ENCODE measurements at places on chromosomes 1 and 21.

GRCh38 chr21:34299168-34299539, 64.7 kb upstream of the KCNE2 start:
- no peak for DNase-seq

DNA sequence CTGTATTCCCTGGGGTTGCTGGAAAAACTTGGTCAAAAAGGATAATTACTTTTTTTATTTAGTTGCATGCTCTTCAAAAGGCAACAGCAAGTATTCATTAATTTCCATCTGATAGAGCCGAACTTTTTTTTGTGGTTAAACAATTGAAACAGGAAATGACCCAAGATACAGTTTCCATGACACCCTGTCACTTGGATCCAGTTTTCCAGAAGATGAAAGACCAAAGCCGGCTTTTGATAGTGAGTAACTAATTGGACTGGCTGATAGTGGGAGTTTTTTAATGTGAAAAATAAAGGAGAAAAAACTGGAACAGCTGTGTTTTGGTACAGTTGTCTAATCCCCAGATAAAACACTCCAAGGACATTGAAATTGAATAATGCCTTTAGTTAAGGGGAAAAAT, 33.0 kb downstream of the CACHD1 start:
- DNase-seq: no peak

- no peak for DNase-seq
Observed at GRCh38 chr1:192579010-192579738, 3.6 kb downstream of the RGS1 start.

DNA sequence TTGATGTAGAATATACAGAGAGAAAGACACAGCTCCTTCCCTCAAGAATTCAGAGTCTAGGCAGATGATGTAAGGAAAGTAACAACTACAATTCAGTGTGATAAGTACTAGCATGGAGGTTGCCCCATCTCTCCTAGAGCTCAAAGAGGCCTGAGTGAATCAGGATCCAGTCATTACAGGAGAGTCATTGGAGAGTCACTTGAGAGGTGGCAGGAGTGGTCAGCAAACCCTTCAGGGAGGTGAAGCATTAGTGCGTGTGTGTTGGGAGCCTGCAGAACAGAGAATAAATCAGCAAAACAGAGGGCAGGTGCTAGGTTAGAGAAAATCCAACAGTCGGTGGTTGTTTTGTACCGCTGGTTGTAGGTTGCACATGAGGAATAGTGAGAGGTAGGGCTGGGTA, 46.1 kb downstream of the GRIK1 start:
- no peak for DNase-seq

GRCh38 chr1:20660847-20661206, 342 bp downstream of the DDOST start:
- no peak for DNase-seq

- DNase-seq: no peak
Observed at GRCh38 chr1:94621395-94621794, 79.8 kb upstream of the F3 start.

GRCh38 chr21:17523007-17523451, 10.2 kb downstream of the CXADR start:
- DNase-seq: no peak

DNA sequence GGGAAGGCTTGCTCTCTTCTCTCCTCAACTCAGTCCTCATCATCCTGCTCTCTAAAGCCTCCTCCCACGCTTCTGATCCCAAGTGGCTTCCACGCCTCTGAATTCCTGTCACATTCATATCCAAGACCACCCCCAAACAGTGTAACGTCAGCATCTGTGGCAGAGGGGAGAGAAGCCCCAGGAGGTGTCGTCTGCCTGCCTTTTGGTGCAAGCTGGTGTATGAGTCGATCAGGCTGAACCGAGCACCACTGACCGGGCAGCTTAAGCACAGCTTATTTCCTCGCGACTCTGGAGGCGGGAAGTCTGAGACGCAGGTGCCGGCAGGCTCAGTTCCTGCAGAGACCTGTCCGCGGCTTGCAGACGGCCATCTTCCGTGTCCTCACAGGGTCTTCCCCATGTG, 123.8 kb upstream of the RAB4A start:
- no peak for DNase-seq

DNA sequence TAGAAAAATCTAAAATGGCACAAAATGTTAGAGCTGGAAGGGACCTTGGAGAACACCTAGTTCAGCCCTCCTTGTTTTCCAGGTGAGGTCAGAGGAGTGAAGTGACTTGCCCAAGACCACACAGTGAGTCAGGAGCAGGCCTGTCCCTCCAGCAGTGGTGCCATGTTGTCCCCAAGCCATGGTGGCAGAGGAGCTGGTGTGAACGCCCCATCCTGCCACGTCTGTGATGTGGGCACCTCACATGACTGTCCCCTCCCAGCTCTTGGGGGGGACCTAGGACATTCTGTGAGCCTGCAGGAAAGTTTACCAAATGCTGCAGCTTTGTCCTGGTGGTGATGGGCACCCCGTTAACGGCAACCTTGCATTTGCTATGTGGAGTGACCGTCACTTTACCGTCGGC, 66.2 kb downstream of the SCCPDH start:
- DNase-seq: no peak

DNA sequence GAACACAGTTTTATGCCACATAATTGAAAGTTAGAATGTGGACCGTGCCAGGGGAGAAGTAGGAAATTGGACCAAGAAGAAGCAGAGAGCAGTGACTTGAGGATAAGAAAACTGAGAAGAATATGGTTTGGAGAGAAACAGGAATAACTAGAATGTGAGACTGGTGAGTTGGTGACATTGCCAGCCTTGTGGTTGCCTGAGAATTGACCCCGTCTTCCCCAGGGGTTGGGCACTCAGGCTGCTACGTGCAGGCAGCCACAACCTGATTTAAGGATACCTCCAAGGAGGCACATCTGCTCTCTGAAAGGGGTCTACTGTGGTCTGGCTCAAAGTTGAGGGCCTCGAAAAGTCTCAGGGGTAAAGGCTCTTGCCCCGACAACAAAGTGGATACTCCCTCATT, 112.1 kb upstream of the ARTN start:
- no peak for DNase-seq

DNA sequence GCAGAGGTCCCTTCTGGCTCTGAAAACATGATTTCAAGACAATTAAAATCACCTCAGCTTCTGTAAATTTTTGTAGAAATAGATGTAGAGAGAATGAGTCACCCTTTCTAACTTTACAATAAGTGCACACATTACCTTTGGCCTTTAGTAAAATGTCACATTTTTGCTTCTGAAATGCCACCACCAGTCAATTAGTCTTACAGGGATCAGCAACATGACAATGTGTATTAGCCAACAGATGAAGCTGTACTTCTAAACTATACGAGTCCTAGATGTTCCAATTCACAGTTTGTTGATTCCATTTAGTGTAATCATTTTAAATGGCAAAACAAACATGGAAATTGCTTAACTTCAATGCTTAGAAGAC, 23.1 kb downstream of the C21orf91 start:
- no peak for DNase-seq

DNA sequence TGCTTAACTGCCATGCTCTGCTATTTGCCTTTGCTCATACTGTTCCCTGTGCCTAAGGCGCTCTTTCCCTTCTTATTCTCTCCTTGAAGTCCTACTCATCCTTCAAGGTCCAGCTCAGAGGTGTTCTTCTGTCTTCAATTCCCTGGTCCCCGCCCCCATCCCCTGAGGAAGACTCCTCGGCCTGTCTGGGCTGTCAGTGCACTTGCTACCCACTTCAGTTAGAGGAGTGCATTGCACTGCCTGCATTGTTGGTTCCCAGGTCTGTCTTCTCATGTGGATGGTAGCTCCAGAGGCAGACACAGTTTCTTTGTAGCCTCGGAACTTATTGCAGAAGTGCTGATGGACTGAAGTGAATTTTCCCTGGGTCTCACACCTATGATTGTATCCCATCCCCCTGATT, 194.0 kb downstream of the C1orf94 start:
- no peak for DNase-seq

DNA sequence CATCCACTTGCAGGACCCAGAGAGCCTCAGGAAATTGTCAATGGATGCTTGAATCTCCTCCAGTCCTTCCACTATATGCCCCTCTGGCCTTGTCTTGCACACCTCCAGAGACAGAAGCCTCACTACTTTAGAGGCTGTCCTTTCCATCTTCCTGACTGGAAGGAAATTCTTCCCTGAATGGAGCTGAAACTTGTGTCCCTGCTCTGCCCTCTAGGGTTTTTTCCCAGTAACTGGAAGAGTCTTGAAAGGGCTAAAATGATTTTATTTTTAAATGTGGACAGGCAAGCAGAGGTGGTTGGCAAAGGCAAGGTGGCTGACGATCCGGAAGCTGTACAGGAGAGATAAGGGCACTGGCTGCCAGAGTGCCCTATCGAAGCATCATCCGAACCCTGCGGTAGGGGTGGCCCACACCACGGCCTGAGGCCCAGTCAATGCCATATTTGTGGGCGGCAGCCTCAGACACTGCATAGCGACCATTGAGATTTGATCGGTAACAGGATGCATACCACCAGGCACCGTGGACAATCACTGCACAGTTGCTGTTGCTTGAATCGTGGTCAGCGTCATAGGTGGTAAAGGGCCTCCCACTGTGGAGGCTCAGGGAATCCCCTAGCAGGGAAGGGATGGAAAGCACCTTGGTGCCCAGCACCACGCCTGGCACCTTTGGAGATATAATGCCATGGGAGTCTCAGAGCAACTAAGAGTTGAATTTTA, 2.3 kb upstream of the MAP3K6 start:
- no peak for DNase-seq

- no peak for DNase-seq
Observed at GRCh38 chr1:94084547-94084946, 36.4 kb downstream of the ABCA4 start.

DNA sequence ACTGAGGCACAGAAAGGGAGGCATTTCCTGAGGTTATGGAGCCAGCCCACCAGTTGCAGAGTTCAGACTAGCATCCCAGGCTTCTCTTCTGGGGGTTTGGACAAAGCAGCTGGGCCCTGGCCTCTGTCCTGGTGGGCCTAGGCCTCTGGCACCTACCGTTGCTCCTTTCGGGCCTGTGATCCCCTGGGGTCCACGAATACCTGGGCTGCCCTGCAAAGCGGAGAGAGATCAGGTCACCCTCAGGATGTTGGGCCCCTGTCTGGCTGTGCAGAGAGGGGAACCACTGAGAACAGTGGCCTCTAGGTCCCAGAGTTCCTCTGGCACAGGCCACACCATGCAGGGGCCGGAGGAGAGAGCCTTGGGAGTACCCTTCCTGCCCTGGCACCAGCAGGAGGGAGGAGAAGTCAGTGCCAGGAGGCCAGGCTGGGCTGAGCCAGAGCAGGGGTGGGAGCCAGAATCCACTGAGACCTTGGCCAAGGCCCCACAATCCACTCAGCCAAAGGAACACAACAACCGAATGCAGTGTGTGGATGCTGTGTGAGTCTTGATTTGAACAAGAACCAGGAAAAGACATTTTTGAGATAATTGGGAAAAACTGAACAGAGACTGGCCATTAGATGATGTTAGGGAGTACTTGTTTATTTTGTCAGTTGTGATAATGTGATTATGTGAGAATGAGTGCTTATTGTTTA, 8.9 kb downstream of the COL9A2 start:
- no peak for DNase-seq

DNA sequence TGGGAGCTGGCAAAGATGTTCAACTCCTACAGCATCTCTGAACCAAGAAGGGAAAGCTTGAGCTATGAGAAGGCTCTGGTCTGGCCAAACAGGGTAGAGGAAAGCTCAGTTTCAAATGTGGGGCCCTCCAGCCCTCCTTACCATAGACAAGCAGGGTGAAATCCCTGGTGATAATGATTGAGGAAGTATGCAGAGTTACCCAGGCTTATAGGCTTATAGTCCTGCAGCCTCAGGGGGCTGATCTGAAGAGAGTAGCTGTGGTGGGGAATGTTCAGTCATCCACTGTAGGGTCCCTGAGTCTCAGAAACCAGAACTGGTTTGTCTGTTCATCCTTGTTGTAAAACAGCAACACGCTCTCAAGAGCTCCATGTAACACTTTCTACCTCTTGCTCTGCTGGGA, 19.8 kb upstream of the LY9 start:
- no peak for DNase-seq

DNA sequence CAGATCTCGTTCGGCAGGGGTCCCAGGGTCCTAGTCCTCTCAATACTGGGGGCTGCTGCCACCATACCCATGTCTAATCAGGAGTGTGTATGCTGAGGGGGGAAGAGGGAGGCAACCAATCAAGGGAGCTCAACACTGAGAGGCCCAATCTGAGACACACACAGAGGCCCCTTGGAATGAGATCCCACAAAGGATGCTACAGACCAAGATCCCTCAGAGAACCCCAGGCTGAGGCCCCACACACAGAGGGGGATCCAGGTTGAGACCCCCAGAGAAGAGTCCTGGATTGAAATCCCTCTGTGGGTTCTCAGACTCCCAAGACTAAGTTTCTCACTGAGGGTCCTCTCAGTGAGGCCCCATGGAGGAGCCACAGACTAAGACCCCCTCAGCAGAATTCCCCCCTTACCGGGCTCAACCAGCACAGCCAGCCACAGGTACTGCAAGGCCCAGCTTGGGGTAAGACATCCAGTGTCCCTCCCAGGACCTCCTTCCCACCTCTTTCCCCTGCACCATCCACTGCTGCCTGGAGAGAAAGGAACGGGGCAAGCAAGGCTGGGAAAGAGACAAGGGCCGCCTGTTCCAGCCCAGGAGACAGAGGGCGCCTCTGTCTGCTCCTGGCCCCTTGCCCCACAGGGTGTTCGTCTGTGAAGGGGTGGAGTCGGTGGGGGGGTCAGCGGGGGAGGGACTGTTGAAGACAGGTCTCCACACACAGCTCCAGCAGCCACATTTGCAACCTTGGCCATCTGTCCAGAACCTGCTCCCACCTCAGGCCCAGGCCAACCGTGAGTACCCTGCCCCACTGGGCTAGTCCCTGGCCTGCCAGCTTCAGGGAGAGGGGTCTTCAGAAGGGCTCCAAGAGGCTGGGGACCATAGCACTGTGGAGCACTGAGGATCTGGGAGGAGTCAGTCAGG, at the start of gene S100A1:
Gene S100A1 (plus strand): TSS at position 720 of the 912 bp plus-strand sequence. CDS start 2,088 bp downstream, outside the sequence.
- DNase-seq: peak; percentile 59

- DNase-seq: no peak
Observed at GRCh38 chr1:93347334-93347899, 1.7 kb downstream of the DR1 start.

- no peak for DNase-seq
Observed at GRCh38 chr1:183272390-183272848, 86.4 kb downstream of the LAMC2 start.

DNA sequence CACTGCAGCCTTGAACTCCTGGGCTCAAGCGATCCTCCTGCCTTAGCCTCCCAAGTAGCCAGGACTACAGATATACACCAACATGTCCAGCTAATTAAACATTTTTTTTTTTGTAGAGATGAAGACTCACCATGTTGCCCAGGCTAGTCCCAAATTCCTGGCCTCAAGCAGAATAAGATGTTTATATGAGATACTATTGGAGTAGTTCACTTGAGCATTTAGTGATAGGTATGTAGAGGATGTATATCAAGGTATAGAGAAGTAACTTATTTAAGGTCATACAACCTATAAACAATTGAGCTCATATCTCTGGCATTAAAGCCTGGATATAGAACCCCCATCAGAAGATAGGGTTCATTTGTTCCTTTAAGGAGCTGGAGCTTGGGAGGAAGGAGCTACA, 4.6 kb upstream of the TMEM269 start:
- no peak for DNase-seq

Data from ovary (tissue), 10 donors.